ENCODE measurements at places on chromosomes 12 and 14.

GRCh38 chr12:27970401-27971120, 2.0 kb downstream of the PTHLH start:
- DNase-seq, result no peak

DNA sequence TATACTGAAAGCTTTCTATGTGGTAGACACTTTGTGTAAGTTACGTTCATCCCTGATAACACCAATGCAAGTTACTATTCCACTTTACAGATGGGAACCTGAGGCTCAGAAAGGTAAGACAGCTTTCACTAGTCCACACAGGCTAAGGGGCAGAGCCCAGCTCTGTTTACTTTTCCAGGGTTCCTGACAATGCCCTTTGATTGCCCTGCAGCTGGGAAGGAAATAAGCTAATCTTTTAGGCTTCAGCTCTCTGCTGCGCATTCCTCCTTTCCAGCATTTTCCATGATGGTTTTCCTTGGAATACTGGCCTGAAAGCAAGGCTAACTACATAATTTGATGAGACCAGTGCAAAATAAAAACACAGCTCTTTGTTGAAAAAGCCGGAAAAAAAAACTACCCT, 185.7 kb upstream of the BTG1 start:
- DNase-seq, result no peak

- DNase-seq, result no peak
Measured at GRCh38 chr12:94272280-94272679, 123.9 kb downstream of the PLXNC1 start.

- no peak for DNase-seq
Measured at GRCh38 chr14:23101986-23102625, 2.7 kb downstream of the CIROP start.

GRCh38 chr14:72433511-72433910, 460.4 kb downstream of the DPF3 start:
- no peak for DNase-seq

DNA sequence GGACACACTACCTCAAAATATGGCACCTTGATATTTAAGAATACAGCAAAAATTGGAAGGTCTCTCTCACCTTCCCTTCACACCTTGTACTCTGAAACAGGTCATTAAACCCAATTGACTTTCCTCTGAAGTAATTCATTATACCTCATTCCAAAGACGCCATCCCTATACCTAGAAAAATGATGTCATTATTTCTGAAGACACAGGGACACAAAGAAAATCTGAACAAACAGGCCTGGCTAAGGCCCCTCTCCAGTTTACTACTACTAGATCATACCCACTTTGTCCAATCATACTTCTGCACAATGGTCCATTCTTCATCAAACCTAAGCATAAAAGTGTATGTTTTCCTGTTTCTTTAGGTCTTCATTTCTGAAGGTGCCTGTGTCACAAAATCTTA, 156.9 kb downstream of the RASSF9 start:
- no peak for DNase-seq

DNA sequence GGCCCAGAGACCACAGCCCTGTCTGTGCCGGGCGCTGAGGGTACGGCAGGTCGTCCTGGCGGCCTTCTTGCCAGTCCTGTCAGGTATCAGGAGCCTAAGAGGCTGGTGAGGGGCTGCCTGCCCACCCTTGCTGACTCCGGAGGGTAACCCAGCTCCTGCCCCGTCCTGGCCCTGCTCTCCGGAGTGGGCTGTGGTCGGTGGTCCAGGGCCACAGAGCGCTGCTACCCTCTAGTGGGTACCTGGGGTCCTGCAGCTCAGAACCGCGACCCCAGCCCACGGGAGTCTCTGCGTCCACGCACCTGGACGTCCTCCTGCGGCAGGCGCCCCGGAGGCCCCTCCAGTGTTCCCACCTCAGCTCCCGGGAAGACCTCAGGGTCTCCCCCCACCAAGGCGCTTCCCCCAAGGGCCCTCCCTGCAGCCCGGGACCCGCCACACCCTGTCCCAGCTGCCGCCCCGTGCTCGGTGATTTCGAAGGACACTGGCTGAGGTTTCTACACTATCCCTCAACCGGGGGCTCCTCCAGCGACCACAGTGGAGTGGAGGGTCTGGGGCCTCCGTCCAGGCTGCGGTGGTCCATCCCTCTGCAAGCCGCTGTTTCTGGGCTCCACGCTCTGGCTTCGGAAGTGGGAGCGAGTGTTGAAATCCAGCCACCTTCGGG, 75.9 kb upstream of the FBRSL1 start:
- DNase-seq, result no peak

- DNase-seq, result no peak
Measured at GRCh38 chr14:29355331-29355730, 572.3 kb downstream of the PRKD1 start.

- DNase-seq, result no peak
Measured at GRCh38 chr14:86912709-86913108, 1080.3 kb downstream of the GALC start.

DNA sequence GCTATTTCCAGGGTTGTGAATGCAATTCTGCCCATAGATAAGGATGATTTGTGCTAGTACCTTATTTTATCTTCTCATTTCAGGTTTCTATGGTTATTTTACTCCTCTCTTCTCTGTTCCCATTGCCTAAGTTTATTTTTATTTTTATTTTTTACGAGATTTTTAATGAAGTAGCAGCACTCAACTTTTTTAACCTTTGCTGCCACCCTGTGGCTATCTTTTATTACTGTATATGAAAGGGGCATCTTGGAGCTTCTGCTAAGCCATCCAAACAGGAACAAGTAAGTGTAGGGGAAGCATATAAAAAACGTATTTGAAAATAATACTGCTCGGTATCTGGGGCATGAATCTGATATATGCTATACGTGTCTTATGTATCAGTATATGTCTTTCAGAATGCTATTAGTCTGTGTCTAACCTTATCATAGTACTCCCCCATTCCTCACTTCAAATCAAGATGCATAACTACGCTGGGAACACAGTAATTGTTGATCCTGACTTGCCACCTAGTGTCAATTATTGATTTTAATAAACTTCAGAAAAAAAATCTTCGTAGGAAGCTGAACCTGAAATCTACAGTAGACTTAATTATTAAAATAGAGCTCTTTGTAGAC, 60.3 kb downstream of the KLRG1 start:
- DNase-seq, result no peak

DNA sequence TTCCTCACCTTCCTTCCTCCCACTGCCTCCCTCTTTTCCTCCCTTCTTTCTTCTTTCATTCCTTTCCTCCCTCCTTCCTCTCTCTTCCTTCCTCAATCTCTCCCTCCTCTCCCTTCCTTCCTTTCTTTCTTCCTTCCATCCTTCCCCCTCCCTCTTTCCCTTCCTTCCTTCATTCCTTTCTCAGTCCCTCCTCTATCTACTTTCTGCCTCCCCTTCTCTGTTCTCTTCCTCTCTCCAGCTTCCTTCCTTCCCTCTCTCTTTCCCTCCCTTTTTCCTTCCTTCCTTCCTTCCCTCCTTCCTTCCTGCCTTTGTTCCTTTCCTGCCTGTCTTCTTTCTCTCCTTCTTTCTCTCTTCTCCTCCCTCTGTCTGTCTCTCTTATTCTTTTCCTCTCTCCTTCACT, 16.1 kb downstream of the ASCL1 start:
- DNase-seq, result no peak

DNA sequence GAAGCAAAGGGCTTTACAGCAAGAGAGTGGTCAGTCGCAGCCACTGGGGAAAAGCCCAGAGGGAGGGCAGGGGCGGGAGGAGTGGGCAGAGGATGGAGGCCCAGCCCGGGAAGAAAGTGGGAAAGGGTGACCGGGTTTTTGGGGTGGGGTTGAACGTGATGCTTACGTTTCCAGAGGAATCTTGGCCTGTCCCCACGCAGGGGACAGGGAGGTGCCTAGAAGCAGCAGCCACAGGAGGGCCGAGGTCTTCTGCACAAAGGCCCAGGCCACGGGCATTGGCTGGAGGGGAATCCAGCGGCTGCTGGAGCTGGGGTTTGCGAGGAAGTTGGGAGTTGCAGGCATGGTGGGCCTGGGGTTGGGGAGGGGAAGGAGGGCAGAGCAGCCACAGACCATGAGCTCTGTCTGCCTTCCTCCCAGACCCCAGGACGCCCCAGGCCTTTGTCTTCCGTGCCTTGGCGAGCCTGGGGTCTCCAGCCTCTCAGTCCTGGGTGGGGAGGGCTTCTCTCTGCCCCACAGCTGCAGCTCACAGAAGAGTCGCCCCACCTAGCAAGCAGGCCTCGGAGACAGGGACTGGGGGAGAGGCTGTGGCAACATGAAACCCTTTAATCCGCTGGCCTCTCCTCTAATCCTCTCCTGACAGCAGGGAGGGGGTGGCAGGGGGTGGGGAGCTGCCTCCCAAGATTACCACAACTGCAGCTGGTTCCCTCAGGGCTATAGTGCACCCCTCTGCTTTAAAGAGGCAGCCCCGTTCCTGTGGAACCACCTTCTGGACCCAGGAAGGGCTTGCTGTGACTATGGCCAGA, at the start of gene CACNA2D4:
Gene CACNA2D4 (minus strand): TSS at position 572 of the 803 bp plus-strand sequence. CDS start 179 bp downstream, at position 393.
- no peak for DNase-seq

GRCh38 chr12:73414926-73415325, 1122.7 kb upstream of the ATXN7L3B start:
- DNase-seq, result no peak

GRCh38 chr12:80937391-80938238, at the start of gene LIN7A:
Gene LIN7A (minus strand): TSS chr12:80937934. CDS start chr12:80937722, 212 bp downstream.
- DNase-seq, result no peak

- no peak for DNase-seq
Measured at GRCh38 chr14:101845896-101846295, 84.4 kb downstream of the PPP2R5C start.

GRCh38 chr14:100861188-100861936, 35.4 kb downstream of the MEG3 start:
- no peak for DNase-seq

DNA sequence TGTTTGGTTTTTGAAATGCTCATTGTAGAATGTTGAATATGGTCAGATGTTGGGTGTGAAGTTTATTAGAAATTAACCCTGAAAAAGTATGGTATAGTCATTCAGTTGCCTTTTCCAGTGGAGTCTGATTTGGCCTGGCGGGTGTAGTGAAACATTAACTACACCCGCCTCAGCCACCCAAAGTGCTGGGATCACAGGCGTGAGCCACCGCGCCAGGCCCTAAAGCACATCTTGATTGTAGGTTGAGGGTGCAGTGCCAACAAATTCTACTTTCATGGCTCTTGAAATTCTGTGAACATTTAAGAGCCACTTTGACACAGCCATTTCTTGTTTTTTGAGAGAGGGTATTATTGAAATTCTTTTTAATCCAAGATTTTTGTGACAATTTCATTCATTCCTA, 624.9 kb downstream of the DIO2 start:
- DNase-seq, result no peak

- DNase-seq, result no peak
Measured at GRCh38 chr14:78605897-78606500, 435.8 kb downstream of the NRXN3 start.

DNA sequence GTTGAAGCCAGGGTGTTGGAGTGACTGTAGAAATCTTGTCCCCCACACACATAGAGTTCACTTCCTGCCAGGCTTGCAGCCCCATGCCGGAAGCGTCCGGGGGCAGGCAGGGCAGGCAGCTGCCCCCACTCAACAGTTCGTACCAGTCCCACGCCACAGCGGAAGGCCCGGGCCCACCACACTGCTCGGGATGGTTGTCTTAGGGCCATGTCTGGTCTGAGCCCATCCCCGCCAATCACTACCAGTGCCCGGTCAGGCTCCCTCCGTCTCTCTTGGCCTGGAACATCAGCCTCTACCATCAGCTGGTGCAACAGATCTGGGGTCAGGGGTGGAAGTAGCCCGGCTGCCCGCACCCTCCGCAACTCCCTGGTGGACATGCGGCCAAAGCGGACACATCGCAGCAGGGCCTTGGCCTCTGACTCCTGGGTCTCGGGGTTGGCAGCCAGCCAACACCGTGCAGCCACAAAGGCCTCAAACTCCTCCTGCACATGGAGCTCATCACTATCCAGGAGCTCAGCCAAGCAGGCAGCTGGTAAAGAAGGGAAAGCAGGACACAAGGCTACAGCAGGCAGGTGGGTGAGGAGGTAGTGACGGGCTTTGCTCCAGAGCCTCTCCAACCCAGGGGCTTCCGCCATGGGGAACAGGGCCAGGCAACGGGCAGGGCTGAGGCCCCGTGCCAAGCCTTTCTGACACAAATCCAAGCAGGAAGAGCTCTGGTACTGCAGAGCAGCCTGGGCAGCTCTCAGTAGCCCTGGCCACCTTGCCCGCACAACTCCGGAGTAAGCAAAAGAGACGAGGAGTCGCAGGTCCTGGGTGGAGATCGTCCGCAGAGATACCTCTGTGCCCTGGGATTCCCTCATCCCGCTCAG, 5.9 kb downstream of the KLHL33 start:
- DNase-seq, result no peak

DNA sequence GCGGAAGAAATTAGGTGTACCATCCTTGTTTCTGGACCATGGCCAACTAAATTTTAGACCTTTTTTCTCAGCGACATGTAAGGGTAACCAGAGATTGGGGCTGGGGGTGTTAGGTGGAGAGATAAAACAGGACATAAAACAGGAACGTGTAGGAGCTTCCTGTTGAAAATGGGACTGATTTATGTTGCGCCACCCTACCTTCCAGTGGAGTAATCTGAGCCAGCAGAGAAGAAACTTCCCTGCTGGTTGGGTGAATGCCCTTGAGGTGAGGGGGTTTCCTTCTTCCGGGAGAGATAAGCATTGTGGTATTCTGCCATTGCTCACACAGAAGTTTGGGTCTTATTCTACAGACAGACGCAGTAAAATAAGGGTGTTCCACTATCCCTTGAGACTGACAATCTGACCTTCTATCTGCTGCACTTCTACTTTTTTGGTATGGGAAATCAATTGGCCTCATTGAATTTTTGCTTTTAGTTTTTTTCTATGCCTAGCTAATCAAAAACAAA, 417.6 kb downstream of the PCNX1 start:
- DNase-seq, result no peak

- DNase-seq, result no peak
Measured at GRCh38 chr12:121233628-121234020, 23.7 kb downstream of the P2RX4 start.

DNA sequence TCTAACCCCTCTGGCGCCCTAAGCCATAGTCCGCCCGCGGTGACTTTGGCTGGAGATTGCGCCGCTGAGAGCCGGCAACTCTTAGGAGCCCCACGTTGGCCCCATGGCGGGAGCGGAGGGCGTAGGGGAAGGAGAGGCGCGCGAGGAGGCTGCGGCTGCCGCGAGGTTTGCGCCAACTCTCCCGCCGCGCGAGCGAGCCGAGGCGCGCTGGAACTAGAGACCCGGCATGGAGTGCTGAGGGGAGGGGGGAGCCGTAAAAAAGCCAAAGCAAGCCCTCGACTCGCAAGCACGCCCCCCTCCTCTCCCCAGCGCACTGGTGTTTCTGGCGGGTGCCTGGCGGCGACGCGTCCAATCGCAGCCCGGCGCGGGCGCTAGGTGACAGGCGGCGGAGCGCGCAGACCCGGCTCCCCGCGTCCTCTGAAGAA, at the start of gene SYT10:
Gene SYT10 (minus strand): TSS at position 233 of the 425 bp plus-strand sequence. CDS start 297 bp downstream, outside the sequence.
- DNase-seq, result no peak

DNA sequence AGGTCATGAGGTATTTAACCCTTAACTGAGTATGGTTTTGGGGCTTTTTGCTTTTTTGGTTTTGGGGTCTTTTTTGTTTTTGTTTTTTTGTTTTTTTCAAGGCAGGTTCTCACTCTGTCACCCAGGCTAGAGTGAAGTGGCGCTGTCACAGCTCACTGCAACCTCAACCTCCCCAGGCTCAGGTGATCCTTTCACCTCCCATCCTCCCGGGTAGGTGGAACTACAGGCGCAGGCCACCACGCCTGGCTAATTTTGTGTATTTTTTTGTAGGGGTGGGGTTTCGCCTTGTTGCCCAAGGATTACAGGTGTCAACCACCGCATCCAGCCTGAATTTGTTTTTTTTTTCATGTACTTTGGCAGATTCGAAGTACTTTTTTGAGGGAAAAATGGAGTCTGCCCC, 19.9 kb downstream of the RAP1B start:
- DNase-seq, result no peak

GRCh38 chr14:69842686-69843420, 36.4 kb upstream of the SMOC1 start:
- DNase-seq, result no peak
